ENCODE measurements at places on chromosomes 6 and 20. TPM values are rescaled to one million over a fixed set of nuclear protein-coding genes. Genes with fewer than 3 reads are reported as not detected.

PDYN gene
- total RNA-seq: not detected

DNPH1 gene
- total RNA-seq: 97.6 TPM

GPR63 gene
- total RNA-seq: 0.32 TPM

ADGRF5 gene
- total RNA-seq: not detected

C6orf163 gene
- 0.20 TPM for total RNA-seq

LSM2 gene
- total RNA-seq: 62.4 TPM

CTCFL gene
- not detected for total RNA-seq

BCKDHB gene
- total RNA-seq: 5.1 TPM

HLA-DQA2 gene
- not detected for total RNA-seq

RBPJL gene
- not detected for total RNA-seq

KIAA1755 gene
- 0.13 TPM for total RNA-seq

OPRL1 gene
- 0.72 TPM for total RNA-seq

FAM83C gene
- total RNA-seq: 0.08 TPM

PSORS1C2 gene
- total RNA-seq: not detected

All from A549 treated with GW870086 at 1 μM for 4 hours (cell line).